Frontal cortex (tissue), 4 donors: ENCODE measurements at places on chromosomes 2 and 18. TPM values are rescaled to one million over a fixed set of nuclear protein-coding genes. Genes with fewer than 3 reads are reported as not detected.

The DYNC2LI1 gene
- 34.6 TPM for total RNA-seq

The XIRP2 gene
- 0.41 TPM for total RNA-seq

The NPC1 gene
- 30.2 TPM for total RNA-seq

GRCh38 chr2:42199002-42199401 lies 29.8 kb downstream of the EML4 start:
- no peak for DNase-seq

DNA sequence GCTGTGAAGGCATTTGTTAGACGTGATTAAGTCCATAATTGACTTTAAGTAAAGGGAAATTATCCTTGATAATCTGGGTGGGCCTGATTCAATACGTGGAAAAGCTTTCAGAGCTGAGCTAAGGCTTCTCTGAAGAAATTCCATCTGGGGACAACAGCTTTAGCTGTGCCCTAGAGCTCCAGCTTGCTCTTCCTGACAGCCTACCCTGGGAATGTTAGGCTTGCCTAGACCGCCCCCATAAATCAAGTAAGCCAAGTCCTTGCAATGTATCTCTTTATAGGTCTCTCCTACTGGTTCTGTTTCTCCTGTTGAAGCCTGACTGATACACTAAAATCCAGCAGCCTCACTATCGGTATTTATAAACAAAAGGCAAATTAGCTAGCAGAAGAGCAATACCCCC lies 160.0 kb downstream of the STK39 start:
- no peak for DNase-seq

GRCh38 chr2:158457092-158457825 lies 507 bp downstream of the PKP4 start:
- peak; percentile 30 for DNase-seq

DNA sequence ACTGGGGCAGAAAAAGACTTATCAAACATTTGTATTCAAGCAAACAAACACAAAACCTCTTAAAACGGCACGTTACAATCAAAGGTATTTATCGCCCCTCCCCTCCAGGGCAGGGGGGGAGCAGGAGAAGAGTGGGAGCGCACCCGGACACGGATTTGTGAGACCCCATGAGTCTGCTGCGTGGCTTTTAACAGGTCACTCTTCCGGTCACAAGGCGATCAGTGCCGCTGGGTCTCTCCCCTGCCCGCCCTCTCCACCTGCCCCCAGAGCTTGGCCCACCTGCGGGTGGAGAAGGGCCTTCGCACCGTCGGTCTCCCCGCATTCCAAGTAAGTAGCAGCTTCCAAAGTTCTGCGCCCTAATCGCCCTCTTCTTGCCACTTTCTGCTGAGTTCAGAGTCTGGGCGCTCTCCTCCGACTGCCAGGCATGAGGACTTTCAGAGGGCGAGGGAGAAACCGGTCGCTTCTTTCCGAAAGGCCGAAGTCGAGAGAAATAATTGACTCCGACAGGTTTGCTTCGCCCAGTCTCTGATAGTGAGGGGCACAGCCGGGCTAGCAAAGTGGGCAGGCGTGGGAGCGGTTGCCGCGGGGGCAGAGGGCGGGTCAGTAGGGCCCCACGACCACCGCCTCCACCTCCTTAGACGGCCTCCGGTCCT lies 800 bp downstream of the RPRM start:
- peak; percentile 27 for DNase-seq

- DNase-seq: peak; percentile 90
These were observed 171.5 kb downstream of the CELF4 start for GRCh38 chr18:37393945-37394609.
